Breast epithelium (tissue), 4 donors: ENCODE measurements at places on chromosomes 4 and X.
A peak's percentile ranks its signal among the peaks of the same experiment; 100 is the strongest.

DNA sequence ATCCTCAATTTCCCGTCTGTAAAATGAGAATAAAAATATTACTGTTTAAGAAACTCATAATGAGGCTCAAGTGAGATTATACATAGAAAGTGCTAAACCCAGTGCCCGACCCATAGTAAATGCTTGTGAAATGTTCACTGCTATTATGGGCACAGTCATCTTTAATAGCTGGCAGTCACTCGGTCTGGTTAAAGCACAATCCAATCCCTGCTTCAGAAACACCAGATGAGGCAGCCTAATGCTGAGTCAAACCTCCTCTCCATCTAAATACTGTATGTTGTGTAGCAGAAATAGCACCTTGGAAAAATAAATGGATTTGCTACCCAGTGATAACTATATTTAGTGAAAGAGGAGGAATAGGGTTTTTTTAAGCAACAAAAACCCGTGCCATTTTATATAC is 14.5 kb downstream of the EVC2 start:
- no peak overlapping the region for H3K27ac ChIP-seq
- no peak for DNase-seq
- peaks cover 3% of the 10 kb centered on the region for H3K36me3 ChIP-seq
- no peaks in the 10 kb centered on the region for H3K27me3 ChIP-seq

DNA sequence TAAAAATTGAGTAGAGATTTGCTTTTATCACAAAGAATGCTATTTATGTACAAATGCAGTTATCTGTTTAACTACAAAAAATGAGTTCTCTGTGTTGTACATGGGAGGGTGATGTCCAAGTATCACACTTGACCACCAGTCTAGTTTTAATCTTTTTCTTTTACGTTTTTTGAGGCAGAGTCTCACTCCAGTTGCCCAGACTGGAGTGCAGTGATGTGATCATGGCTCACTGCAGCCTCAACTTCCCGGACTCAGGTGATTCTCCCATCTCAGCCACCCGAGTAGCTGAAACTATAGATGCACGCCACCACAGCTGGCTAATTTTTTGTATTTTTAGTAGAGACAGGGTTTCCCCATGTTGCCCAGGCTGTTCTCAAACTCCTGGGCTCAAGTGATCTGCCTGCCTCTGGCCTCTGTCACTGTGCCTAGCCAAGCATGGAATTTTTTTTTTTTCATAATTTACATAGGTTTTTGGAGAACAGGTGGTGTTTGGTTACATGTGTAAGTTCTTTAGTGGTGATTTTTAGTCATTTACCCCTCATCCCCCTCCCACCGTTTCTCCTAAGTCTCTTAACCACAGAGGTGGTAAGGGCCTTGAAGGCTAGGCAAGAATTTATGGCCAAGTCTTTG is 47.9 kb upstream of the RPA4 start:
- no peaks in the 10 kb centered on the region for H3K36me3 ChIP-seq
- H3K27ac ChIP-seq: no peak overlapping the region
- H3K27me3 ChIP-seq: peaks cover 3% of the 10 kb centered on the region
- H3K4me1 ChIP-seq: no peaks in the 10 kb centered on the region

DNA sequence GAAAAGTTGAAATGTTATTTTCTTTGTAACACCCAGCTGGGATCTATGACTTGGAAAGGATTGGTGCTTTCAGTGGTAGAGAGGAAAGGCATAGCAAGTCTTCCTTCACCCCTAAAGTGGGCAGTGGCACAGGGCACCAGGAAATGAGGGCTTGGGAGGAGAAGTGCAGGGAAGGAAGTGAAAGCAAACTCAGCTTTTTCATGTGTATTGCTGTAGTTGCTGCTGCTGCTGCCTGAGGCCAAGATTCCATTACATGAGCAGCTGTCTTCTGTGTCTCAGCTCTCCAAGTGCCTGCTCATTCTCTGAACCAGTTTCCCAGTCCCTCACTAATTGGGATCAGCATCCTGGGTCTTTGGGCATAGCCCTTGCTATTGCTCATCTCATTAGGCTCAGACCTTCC is 2.6 kb downstream of the HCCS start:
- H3K4me1 ChIP-seq: no peaks in the 10 kb centered on the region
- DNase-seq: no peak
- H3K4me3 ChIP-seq: no peak overlapping the region
- no peaks in the 10 kb centered on the region for H3K27me3 ChIP-seq

DNA sequence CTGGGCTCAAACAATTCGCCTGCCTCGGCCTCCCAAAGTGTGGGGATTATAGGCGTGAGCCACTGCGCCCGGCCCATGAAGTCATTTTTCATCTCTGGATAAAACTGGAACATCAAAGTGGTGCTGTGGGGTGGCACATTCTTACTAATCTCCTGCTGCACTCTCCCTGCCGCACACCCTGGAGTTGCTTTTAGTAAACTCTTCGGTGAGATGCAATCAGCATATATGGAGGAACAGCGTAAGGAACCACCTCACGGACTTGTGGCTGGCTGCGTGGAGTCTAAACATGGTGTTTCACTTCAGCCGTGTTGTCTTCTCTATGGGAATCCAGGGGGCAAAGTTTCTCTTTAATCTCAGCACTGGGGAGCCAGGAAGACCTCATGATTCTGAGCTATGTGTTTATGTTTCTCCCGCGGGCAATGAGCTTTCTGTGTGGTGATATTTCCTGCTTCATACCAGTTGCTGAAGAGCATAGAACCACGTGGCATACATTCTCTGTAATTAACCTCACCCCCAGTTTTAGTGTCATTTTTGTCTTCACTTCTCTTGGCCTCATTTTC is 2.1 kb upstream of the RHOH start:
- peak; percentile 40 for DNase-seq
- H3K4me1 ChIP-seq: no peaks in the 10 kb centered on the region
- H3K4me3 ChIP-seq: no peak overlapping the region

DNA sequence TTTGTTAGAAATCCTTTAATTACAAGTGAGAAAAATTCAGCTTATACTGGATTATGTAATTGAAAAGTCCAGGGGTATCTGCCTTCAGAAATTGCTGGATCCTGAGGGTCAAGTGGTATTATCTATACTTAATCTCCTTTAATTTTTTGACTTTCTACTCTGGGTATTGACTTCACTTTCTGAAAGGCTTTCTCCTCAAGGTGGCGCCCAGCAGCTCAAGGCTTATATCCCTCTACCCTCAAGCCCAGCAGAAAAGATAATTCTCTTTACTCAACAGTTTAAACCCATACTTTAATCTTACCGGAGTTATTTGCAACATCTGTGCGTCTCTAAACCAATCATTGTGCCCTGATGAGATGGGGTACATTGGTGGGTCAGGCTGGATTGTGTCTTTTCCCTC is 129.5 kb downstream of the LARP7 start:
- H3K27me3 ChIP-seq: no peaks in the 10 kb centered on the region
- DNase-seq: no peak
- H3K4me1 ChIP-seq: no peaks in the 10 kb centered on the region
- H3K4me3 ChIP-seq: no peak overlapping the region
- no peak overlapping the region for H3K27ac ChIP-seq

GRCh38 chrX:115393271-115393670 is 103.8 kb downstream of the LUZP4 start:
- H3K4me1 ChIP-seq: no peaks in the 10 kb centered on the region
- DNase-seq: no peak
- H3K27me3 ChIP-seq: peaks cover 46% of the 10 kb centered on the region
- H3K4me3 ChIP-seq: no peak overlapping the region

DNA sequence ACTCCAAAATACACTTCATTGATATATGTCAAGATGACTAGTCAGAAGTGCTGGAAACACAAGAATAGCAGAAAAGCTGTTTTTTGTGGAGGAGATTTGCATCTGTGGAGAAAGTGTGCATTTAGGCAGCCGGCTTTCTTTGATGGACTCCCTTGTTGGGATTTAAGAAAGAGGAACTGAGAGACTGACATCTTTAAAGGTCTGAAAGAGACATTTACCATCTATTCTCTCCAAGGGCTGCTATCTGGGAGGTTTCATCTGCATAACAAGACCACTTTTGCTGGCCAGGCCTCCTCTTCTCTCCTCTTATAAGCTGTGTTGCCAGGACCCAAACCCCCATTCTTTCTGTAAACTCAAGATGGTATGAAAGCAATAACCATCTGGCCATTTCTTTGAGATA is 1065.0 kb downstream of the NLGN4X start:
- H3K27ac ChIP-seq: no peak overlapping the region
- H3K4me3 ChIP-seq: no peak overlapping the region
- H3K4me1 ChIP-seq: no peaks in the 10 kb centered on the region
